B cell (primary cell): ENCODE measurements at places on chromosomes 1 and 21.
A peak's percentile ranks its signal among the peaks of the same experiment; 100 is the strongest.

GRCh38 chr21:37878946-37879660 lies 37.2 kb downstream of the KCNJ6 start:
- no peak for DNase-seq

GRCh38 chr1:9823693-9823942 lies 147 bp downstream of the CLSTN1 start:
- DNase-seq, result no peak

DNA sequence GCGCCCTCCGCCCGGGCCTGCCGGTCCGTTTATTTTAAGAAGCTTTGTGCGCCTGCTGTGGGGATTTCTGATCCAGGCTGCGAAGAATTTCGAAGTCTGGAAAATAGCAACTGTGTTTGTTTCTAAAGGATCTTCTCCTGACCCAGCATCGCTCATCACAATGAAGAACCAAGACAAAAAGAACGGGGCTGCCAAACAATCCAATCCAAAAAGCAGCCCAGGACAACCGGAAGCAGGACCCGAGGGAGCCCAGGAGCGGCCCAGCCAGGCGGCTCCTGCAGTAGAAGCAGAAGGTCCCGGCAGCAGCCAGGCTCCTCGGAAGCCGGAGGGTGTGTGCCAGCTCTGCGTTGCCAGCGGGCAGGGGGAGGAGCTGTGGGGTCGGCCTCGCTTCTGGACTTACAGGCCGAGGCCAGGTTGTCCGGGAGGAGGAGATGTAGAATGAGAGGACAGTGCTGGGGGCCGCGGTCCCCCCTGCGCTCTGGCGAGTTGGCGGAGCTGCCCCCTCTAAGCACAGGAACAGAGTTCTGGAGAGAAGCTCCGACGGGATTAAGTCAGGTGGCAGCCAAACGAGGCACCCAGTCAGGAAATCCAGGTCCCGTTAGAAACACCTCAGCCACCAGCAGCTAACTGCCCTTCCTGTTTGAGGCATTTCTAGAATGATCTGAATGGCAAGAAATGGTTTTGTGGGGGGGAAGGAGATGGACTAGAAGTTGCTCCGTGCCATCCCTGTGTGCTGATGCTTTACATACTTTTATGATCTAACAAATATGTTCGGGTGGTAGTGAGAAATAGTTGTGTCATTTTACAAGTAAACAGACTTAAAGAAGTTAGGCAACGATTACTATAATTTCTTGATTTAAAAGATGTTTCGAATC lies 948 bp downstream of the TXLNA start:
- DNase-seq, result no peak

GRCh38 chr1:6475381-6476133 lies 9.6 kb upstream of the TNFRSF25 start:
- peak; percentile 79 for DNase-seq

GRCh38 chr1:5809207-5809788 lies 182.9 kb downstream of the NPHP4 start:
- DNase-seq, result no peak

DNA sequence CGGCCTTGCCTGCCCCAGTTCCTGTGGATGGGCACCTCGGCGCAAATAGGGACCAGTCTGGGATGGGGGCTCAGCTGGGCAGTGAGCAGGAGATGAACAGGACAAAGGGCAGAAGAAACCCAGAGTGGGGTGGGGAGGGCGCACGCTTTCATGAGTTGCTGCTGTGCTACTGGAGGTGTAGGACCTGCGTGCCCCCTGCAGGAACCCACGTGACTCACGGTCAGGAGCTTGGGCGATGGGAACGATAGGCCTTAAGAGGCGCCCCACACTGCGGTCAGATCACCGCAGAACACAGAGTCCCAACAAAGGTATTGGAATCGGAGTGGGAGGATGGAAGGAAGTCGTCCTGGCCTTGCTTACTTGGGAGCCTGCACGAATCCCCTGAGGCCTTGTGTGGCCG lies 17.2 kb downstream of the PRDM15 start:
- DNase-seq, result no peak

- DNase-seq, result no peak
Observed at GRCh38 chr1:174007851-174008250, 14.3 kb downstream of the RC3H1 start.

- DNase-seq, result no peak
Observed at GRCh38 chr1:233884461-233885151, 19.9 kb upstream of the SLC35F3 start.

- DNase-seq, result no peak
Observed at GRCh38 chr1:200107004-200107470, 79.5 kb downstream of the NR5A2 start.

- DNase-seq, result no peak
Observed at GRCh38 chr1:2163205-2163604, 31.4 kb downstream of the FAAP20 start.

DNA sequence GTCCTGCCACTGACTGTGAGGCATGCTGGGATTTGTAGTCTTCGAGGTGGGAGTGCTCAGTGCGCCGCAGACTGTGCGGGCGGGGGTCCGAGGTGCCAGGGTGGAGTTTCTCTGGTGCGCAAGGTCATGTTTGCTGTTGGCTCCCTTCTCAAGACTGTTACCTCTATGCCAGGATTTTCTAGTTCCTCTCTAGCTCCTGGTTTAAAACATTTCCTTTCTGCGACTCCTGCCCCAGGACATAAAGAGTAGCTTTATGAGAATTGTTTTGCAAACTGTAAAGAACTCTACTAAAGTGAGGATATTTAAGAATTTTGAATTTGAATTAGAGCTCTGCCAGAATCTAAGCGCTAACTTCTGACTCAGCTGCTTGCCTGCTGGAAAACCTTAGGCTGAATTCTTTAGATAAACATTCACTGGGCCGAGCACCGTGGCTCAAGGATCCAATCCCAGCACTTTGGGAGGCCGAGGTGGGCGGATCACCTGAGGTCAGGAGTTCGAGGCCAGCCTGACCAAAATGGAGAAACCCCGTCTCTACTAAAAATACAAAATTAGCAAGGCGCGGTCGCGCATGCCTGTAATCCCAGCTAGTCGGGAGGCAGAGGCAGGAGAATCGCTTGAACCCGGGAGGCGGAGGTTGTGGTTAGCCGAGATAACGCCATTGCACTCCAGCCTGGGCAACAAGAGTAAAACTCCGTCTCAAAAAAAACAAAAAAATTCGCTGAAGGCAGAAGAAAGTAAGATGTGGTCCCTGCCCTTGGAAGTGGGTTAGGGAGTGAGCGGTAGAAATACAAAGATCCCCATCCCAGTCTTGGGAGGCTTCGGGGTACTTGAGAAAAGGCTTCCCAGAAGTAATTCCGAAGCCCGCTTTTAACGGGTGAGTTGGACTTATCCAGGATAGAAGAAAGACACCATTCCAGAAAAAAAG lies 992 bp upstream of the USP48 start:
- DNase-seq, result no peak

- DNase-seq, result no peak
Observed at GRCh38 chr21:19290328-19290727, 886.7 kb upstream of the TMPRSS15 start.

DNA sequence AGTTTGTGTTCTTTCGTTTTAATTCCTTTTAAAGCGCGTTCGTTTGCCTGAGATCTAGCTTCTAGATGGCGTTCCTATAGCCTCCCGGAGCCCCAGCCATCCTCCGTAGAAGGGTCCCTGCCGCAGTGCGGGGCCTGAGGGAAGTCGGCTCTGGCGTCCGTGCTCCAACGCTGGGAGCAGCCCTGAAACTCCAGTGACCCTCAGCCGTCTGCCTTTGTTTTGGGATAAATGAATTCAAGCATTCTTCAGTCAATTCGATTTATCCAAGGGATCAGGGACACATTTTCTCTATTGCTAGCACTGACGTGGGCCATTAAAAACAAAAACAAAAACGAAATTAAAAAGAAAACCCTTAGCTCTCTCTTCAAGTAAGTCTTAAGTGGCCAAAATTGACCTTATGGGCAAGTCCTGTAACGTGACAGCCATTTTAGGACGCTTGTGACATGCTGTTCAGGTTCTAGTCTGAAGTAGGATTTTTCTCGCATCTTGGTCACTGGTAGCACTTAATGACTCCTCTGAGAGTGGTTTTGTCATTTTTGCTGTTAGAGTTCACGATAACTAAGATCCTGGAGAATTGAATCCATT lies 742 bp upstream of the HSPA13 start:
- no peak for DNase-seq

DNA sequence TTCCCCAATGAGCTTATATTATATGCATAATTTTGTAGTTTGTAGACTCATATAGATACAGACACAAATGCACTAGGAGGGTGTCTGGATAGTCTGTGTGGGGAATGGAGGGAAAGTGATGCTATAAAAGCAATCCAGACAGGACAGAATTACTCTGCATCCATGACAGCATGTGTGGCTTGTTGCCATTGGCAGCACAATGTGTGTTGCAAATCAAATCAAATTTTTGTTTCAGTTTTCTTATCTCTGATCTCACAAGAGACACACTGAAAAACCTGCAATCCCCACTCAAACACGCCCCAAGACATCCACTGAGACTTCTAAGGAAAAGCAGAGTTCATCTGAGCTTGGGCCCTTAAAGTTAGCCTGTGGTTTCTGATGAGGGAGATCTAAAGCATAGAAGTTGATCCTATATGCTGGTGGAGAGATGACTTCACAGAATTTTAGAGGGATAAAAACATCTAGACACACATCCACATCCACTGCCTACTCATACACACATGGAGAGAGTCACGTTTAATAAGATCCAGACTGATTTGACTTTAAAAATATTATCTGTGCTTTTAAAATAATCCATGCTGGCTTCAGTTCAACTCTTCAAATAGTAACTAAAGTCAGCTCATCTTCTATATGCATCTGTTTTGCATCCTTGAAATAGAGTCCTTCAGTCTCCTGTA lies 313.0 kb upstream of the PLXNA2 start:
- DNase-seq, result no peak

DNA sequence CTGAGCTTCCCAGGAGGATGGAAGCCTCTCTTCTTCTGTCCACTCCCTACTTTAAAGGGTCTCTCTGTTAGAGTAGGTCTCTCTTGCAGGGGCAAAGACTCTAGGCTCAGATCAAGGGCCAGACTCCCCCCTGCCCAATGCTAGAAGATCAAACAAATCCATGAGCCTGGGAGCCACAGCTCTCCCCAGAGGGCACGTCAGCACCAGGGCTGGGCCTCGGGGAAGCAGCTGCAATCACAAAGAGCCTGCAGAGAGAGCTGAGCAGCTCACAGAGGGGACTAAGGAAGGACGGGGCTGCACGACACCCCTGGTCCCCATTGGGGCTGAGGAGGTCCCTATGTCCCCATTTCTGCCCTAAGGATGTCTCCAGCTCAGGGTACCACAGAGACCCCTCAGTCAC lies 3.9 kb downstream of the CNTN2 start:
- no peak for DNase-seq

GRCh38 chr1:55211863-55212262 lies 3.3 kb downstream of the USP24 start:
- peak; percentile 43 for DNase-seq

- DNase-seq, result no peak
Observed at GRCh38 chr1:19797827-19798226, 1.9 kb downstream of the TMCO4 start.

GRCh38 chr1:20220036-20220435 lies 33.7 kb upstream of the PLA2G2C start:
- DNase-seq, result no peak

- peak; percentile 39 for DNase-seq
Observed at GRCh38 chr1:160981584-160982411, 27.2 kb upstream of the ITLN2 start.
